ENCODE measurements at places on chromosomes 7 and 10.

GRCh38 chr10:89256962-89257361 lies 5.4 kb upstream of the LIPA start:
- DNase-seq, result no peak

DNA sequence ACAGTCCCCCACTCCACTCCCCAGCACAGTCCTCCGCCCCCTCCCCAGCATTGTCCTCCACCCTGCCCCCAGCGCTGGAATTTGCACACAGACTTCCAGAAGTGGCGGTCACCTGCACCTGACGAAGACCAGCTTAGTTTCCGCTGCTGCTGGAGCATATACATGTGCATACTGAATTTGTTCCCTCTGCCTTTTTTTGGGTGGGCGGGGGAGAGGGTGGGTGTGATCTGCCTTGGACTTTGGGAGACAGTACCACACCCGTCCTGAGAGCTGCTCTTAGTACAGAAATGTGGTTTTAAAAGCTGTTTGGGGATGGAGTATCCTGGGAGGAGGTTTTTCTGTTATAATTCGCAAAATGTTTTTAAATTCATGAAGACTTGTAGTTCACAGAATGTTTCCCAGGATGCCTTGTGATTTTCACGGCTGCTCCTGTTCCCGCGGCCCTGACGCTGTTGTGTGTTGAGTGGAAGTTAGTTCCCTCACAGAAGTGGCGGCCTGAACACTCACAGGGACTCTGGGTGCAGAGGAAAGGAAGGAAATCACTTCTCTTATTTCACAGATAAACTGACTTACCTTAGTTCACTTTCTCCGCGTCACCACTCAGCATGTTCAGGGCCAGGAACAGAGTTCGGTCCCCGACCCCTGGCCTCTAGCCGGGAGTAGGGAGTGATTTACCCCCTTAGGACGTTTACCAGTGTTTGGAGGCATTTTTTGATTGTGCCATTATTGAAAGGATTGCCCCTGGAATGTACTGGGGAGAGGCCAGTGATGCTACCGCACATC lies 18.6 kb downstream of the PFKP start:
- no peak for DNase-seq

DNA sequence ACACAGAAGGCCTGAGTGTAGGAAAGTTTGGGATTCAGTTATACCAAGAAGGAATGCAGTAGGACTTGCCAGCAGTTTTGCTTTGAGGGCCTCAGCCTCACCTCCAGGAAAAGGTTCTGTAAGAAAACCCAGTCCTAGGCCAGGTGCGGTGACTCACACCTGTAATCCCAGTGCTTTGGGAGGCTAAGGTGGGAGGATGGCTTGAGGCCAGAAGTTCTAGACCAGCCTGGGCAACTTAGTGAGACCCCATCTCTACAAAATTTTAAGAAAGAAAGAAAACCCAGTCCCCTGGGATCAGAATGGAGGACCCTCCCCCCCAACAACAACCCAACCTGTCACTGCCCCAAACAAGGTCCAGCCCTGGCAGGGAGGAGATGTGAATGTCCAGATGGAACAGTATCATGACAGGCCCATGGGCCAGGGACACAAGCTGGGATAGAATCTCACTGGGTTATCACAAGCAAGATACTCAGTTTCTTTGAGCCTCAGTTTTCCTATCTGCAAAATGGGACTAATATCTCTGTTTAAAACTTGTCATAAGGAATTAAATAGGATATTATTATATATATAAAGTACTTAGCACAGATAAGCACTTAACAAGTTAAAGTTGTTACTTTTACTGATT lies 68.7 kb downstream of the GTF2IRD1 start:
- DNase-seq, result no peak

GRCh38 chr10:120011359-120012130 lies 119.0 kb downstream of the SEC23IP start:
- no peak for DNase-seq

DNA sequence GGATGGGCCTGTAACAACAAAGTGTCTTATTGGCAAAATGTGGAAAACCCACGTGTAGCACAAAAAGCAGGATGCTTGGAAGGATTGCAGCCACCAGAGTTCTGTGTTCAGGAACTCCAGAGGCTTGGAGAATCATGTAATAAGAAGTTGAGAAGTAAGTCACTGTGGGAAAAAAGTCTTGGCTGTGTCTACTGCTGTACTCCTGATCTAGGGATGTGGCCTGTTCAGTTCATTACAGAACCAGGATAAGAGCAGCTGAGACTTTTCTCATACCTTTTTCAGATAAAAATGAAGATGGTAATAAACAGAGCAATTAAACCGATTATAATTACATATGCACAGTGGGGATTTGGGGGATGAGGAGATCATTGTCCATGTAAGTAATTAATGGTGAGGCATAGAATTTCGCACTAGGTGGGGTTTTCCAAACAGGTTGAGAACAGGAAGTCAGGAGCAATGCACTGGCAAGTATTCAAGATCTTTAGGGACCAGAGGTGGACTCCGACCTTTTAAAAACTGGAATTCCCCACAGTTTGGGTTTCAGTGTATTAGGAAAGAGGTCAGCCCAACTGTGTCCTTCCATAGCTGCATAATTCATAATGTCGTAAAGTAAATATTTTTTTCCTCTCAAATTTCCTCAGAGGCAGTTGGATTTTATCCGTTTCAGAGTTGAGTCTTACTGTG lies 281.7 kb downstream of the FRMD4A start:
- peak; percentile 51 for DNase-seq

GRCh38 chr7:150479023-150479716 lies 28.7 kb downstream of the GIMAP8 start:
- no peak for DNase-seq

DNA sequence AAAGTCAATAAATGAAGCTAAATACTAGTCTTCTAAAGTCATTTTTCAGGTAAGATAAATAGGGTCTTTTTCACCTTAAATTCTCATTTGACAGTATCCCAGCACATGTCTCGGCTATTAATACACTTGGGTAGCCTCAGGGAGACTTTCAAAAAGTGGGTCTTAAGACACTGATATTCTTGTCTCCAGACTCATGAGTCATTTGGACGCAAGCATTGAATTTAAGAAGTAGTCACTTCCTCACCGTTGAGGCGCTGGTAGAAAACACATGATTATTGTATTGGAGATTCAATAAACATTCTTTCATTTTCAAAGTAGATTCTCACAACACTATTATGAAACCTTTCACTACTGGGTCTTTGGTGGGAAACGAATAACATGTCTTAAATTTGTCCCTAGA lies 108.9 kb upstream of the SP8 start:
- DNase-seq, result no peak

DNA sequence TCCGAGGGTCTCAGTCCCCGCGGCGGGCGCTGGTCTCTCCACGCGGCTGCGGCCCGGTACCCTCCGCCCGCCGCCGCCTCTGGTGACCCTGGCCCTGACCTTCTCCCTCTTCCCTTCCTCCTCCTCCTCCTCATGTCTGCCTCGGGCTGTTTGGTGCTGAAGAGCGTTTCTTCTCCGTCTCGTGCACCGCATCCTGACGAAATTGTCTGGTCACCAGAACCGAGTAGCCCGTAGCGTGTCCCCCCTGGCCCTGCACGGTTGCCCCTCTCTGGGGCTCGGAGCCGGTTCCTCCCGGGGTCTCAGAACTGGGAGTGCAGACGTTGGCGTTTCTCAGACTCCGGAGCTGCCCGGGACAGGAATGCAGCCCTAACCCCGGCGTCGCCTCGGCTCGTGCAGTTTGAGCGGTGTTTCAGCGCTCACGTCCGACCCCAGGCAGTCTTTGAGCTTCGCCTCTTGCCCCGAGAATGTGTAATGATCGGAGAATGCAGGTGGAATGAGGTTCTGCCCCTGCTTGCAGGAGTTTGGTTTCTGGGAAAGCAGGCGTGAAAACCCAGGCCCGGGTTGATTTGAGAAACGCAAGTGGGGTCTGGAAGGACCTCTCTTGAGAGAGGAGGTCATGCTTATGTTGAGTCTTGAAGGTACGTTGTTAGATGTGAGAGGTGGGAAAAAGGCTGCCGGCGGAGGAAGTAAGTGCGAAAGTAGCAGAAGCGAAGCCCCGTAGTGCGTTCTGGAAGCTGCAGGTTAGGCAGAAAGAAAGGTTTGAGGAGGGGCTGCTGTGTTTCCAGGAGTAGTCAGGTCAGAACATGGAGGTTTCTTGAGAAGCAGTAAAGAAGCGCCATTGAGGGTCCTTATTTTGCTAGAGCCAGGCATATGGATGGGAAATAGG lies 743 bp downstream of the RBM17 start:
- peak; percentile 40 for DNase-seq

- no peak for DNase-seq
Observed at GRCh38 chr10:125549653-125550052, 133.3 kb downstream of the TEX36 start.

- no peak for DNase-seq
Observed at GRCh38 chr10:34719746-34720145, 95.3 kb downstream of the PARD3 start.

- no peak for DNase-seq
Observed at GRCh38 chr7:16023503-16023902, 337.0 kb upstream of the MEOX2 start.

DNA sequence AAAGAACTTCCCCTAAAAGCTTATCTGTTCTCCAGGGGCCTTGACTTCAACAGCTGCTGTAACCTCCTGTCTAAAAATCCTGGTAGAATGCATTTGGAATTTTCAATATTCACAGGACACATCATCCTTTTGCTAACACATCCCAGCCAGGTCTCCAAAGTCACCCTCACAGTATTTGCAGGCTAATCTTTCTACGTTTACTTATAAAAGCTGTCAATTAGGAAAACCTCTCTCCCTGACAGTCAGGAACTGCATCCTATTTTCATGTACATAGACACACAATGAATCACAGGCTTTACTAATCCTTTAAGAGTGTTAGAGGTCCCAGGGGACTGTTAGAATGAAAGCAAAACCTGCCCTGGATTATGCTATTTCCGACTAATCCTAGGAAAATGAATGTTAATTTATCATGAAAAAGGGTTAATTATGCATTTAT lies 102.2 kb downstream of the GFRA1 start:
- no peak for DNase-seq

GRCh38 chr10:33721509-33721908 lies 387.0 kb upstream of the NRP1 start:
- no peak for DNase-seq

GRCh38 chr10:42992957-42993390 lies 83.9 kb upstream of the RET start:
- DNase-seq, result no peak

DNA sequence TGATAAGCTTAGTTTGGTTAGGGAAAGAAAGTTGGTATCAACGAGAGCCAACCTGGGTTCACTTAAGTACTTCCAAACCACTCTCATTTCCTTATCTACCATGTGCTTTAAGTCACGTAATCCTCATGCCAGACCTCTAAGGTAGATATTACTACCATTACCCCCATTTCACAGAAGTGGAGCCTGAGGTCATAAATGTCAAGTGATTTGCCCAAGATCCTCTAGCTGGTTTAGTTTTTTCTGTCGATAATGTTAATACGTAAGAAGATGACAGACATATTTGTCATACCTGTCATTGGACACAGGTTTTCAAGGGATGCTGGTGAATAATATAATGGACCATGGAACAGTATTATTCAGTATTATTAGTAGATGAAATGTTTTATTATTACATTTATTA lies 197.4 kb upstream of the MKLN1 start:
- no peak for DNase-seq

DNA sequence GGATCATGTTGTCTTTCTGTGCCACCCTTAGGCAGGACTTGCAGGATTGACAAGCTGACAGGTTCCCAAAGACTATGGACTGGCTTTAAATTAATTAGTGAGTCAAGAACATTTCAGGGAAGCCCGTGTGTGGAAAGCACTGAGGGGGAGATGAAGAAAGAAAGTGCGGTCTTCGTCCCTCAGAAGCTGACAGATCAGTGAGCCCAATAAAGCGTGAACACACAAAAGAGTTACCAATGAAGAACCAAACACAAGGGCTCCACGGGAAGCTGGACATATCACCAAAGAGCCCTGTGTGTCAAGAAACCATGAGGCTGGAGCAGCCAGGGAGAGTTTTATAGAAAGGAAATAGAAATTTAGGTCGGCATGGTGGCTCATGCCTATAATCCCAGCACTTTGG lies 725.8 kb downstream of the PARD3 start:
- no peak for DNase-seq

DNA sequence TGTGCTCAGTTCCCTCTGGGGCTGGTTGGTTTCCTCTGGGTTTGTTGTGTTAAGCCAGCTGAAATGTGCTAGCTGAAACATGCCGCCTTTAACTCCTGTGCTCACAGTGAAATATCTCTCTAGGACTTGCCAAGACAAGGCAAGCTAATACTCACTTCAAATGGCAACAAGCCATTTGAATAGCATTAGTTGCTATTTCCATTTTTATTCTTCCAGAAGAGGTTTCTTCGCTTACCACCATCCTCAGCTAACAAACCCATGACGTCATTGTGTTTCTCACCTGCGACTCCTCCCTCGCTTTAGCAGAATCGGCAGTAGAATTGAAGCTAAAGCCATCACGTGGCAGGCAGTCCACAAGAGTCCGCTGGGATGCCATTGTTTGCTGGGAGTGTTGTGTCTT lies 61.3 kb downstream of the ZNF22 start:
- DNase-seq, result no peak

DNA sequence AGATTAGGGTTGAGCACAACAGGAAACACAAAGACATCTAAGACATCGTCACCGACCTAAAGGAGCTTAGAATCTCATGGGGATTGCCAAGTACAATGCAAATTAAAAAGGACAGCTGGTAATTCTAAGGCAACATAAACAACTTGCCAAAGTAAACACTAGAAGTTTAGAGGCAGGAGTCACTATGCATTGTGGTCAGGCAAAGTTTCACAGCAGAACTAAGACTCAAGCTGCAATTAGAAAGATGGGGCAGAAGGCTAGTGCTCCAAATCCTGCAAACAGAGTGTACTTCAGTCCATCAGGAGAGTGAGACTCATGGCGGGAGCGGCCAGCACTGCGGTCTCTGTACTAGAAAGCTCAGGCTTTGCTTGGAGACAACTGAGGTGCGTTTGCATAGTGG lies 52.7 kb downstream of the HIPK2 start:
- DNase-seq, result peak; percentile 89

DNA sequence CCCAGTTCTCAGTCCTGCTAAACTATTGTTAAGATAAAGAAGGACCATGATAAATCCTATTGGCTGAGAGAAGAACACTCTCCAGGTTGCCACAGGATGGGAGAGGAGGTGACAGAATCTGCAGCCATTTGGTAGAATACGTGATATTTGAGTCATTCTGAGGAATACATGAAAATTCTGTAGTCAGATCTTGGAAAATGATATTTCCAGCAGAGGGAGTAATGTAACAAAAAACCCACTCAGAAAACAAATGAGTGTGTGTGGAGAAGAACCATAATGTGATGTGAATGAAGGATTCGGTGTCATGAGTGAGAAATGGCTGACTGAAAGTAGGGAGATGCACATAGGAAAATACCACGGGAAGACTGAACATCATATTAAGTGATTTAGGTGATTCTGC lies 128.5 kb upstream of the PFKP start:
- DNase-seq, result no peak

DNA sequence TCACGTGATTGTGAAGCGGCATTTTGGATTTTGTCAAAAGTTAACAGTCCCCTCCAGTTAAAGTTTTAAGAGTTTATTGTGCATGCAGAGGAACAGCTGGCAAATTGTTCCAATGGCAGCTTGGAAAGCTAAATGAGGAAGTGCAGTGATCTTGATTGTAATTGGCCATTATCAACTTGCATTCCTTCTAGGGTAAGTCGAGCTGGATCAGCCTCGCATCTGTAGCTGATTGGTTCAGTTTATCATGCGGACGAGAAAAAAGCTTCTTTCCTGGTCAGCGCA lies 566 bp downstream of the ZNF789 start:
- DNase-seq, result peak; percentile 68
